ENCODE measurements at places on chromosomes 7 and 10.
A peak's percentile ranks its signal among the peaks of the same experiment; 100 is the strongest.

DNA sequence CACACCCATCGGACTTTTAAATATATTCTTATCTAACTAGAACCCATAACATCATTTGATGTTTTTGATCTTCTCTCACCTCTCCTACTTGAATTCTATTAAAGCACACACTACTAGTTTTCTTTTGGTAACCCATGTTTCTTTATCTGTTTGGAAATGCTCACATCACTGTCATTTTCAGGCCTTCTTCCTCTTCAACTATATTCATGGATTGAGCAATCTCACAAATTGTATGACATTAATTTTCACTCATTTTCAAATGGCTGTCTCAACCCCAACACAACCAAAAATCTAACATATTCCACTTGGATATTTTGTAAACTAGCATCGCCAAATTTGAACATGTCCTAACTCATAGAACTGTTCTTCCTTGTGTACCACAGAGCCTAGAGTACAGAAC is 488.0 kb upstream of the SEMA3A start:
- DNase-seq: no peak

DNA sequence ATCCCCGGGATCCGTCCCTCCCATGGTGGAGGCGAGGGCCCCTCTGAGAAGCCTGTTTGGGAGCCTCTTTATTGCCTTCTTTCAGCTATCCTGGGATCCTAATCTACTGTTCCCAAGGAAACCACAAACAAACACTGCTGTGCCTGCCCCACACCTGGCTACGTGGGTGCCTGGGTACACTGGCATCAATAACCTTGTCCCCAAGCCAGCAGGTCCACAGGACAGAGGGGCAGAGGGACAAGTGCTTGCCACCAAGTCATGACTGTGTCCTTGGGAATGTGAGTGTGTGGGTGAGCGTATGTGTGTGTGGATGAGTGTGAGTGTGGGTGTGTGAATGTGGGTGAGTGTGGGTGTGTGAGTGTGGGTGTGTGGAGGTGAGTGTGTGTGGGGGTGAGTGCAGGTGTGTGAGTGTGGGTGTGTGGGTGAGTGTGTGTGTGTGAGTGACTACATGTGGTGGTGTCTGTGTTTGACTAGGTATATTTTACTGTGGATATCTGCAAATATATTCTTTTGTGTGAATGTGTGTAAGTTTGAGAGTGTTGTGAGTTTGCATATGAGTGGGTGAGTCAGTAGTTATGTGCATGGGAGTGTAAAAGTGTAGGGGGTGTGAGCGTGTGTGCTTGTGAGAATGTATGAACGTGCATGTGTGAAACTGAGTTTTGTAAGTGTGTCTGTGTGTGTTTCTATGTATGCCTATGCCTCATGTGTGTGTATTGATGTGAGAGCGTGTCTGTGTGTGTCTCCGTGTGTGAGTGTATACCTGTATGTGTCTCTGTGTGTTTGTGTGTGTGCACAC is 96.1 kb downstream of the TNS3 start:
- no peak for DNase-seq

- DNase-seq: no peak
Observed at GRCh38 chr10:78353636-78354035, 320.0 kb downstream of the RPS24 start.

DNA sequence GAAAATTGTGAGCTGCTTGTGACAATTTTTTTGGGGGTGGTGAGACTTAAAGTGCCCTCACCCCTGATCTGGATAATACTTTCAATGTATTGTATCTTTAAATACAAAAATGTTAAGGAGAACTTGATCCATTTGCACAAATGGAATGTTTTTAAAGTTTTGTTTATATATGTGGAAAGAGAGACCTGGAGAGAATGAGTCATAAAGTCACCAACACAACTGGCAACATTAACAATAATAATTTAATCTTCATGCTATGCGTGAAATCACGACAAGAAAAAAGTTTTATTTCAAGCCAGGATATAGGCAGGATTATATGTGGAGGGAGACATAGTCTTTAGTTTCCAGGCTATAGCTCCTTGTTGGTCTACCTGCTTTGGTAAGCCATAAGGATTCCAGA is 537.5 kb downstream of the GPAM start:
- no peak for DNase-seq

DNA sequence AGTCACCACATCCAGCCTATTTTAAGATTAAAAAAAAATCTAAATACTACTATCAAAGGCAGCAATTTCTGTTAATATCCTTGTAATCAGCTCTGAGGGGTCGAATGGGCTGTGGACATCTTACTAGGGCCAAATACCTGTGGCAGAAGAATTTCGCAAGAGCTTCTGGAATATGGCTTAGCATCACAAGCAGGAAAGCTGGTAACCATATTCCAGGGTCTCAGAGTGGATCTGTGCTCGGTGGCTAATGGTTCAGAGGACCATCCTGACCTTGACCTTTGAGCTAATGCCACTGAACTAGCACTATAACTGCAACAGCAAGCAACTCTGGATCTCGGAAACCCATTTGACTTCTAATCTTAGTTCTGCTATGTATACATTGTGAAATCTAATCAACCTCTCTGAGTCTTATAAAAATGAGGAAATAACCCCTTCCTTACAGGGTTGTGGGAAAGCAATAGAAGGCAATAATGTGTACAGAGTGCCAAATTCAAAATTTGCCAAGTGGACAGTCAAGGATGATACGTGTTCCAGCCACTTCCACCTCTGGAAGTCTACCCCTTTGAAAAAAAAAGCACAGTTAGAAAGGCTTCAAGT is 65.5 kb downstream of the CYP26A1 start:
- no peak for DNase-seq

DNA sequence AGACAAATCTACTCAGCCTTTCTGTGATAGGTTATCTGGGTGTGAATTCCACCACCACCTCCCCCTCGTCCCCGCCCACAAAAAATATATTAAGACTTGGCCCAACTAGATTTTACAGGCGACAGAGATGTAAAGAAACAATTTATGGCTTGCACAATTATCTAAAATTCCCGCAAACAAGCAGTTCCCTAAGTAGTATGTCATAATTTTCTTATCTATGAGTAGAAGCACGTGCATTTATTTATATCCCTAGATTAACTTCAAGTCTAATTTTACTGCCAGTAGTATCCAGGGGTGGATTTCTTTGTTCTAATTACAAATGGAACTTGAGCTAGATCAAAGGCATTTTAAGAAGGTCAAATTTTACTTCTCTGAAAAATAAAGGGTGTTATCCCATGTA is 1.7 kb downstream of the TSPAN12 start:
- DNase-seq: no peak

GRCh38 chr7:151060416-151061212 is 1.2 kb downstream of the SLC4A2 start:
- no peak for DNase-seq

DNA sequence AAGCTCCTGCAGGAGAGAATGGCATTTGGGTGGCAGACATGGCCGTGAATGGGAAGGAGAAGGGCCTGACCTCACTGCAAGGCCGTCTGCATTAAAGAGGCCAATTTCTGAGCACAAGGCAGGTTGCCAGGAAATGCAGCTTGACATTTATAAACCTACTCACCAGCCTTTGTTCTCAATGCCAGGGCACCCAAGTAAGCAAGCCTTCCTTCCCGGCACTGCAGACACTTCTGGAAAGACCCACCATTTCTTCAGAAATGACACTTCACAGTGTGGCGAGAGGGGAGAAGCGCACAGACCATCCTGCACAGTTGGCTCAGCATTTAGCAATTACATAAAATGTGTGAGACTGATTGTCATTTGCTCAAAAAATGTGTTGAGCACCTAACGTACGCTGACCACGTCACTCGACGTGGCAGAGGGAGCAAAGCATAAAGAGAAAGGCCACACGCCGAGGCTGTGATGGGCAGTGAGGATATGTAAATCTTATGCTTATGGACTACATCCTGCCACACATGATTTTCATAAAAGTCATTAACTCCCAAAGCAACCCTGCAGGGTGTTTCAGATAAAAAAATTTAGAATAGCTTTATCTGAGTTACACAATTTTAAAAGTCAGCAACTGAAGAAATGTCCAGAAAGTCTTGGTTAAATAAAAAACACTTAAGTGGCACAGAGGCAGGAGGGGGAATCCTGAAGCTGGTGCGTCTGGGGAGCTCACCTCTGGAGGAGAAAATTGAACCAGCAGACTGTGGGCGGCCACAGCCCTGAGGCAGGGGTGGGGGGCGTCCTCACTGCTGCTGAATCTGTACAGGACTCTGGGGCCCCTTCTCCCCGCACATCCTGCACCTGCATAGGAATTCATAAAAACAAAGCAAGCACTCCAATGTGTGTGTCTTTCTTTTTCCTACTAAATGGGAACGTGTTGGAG is 543.8 kb downstream of the PTPRN2 start:
- DNase-seq: no peak

GRCh38 chr7:151869109-151869428 is 7.8 kb downstream of the PRKAG2 start:
- DNase-seq: no peak

DNA sequence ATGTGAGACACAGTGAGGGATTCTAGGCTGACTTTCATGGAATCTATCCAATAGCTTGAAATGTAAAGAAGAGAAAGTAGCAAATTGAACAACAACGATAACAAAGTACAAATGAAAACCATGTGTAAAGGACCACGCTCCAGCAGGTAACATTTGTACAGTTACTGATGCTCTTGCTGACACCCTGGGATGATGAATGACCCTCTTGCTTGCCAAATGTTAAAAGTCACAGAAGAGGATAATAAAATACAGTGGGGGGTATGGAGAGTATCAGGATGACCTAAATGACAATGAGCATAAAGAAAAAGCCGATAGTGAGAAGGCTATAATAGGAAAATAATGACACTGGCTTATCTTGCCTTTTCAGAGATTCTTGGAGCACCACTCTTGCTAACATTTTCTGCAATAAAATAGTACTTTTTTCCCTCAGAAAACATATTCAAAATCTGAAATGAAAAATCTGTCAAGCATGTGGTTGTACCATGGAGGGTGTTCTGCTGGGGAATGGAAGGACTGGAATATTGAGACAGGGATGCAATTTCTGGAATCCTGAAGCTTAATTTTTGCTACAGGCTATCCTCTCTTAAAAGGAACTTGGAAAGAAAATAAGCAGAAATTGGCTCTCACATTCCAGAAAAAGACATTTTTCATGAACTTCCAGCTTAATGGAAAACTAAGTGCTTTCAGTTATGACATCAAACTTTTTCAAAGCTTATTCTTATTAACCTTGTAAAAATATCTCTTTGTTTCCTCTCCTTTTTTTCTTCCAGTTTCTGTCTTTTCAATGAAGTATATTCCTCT is 303.2 kb upstream of the GHITM start:
- no peak for DNase-seq

GRCh38 chr7:152512706-152513105 is 76.9 kb upstream of the KMT2C start:
- DNase-seq: peak; percentile 1

- no peak for DNase-seq
Observed at GRCh38 chr7:52569151-52569550, 466.3 kb upstream of the POM121L12 start.

DNA sequence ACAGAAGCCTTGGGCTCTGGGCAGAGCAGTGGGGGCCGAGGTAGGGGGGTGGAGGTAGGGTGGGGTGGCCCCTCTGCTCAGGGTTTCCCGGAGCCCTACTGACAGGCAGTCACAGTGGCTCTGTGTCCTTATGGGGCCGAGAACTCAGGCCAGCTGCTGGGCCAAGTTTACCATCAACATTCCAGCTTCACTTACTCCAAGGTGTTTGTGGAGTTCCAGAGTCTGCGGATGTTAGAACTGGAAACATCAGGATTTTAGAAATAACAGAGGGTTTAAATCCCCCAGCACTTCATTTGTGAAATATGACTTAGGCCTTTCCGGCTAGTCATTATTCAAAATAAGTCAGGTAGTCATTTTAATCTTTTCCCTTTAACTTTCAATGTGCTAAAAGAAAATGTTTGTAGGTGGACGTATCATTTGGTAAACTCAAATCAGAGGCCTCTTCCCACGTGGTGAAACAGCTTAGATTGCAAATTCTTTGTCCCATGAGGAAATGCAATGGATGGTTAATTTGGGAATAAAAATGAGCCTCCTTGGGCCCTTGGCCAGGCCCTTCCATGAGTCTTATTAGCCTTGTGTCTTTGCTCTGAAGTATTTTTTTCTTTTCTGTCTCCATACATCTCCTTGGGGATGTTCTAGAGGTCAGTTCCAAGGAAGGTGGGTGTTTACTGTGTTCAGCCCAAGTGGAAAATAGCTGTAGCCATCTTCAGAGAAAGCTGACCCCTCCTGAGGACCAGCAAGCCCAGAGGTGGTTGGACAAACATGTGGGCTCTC is 99.6 kb upstream of the BTBD16 start:
- DNase-seq: no peak

GRCh38 chr7:134920026-134920753 is 66.1 kb upstream of the AGBL3 start:
- DNase-seq: no peak

GRCh38 chr7:44281811-44282600 is 43.4 kb downstream of the CAMK2B start:
- DNase-seq: no peak

DNA sequence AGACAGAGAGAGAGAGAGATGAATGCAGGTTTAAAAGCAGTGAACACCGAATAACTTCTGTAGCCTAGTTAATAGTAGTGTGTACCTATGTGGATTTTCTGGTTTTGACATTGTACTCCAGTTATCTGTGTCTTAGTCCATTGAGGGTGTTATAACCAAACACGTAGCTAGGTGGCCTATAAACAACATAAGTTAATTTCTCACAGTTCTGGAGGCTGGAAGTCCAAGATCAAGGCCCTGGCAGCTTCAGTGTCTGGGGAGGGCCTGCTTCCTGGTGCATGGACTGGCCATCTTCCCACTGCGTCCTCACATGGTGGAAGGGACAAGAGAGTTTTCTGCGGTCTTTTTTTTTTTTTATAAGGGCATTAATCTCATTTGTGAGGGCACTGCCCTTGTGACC is 23.5 kb downstream of the AOC1 start:
- DNase-seq: no peak

GRCh38 chr7:81925530-81925929 is 155.7 kb upstream of the HGF start:
- no peak for DNase-seq

- DNase-seq: no peak
Observed at GRCh38 chr7:130732980-130733930, 752 bp downstream of the KLF14 start.

DNA sequence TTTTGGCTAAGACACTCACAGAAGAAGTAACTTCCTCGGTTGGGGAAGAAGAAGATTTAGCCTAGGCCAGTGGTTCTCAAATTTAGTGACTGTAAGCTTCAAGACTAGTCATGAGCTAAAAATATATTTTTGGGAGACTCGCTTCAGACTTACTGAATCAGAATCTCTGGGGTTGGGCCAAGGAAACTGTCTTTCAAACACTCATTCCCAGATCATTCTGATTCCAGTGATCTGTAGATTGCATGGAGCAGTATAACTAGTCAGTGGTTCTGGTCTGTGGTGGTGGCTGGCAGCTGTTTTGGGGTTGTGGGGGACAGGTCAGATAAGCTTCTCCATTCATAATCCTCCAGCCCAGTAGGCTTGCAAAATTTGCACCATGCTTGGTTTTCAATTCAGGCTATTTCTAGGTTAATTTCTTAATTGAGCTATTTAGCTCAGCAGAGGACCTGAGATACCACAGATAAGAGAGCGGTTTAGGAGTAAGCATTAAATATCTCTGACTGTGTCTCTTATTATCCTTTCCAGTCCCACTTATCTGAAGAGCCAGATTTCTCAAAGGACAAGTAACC is 3.8 kb upstream of the KAT6B start:
- DNase-seq: no peak

GRCh38 chr10:11449761-11450160 is 161.7 kb downstream of the USP6NL start:
- DNase-seq: no peak
